ENCODE measurements at places on chromosomes 5 and 9. TPM values are rescaled to one million over a fixed set of nuclear protein-coding genes. Genes with fewer than 3 reads are reported as not detected.

FAM81B gene
- not detected for total RNA-seq

- DNase-seq = no peak
Observed at GRCh38 chr5:6396836-6397535, 18.6 kb upstream of the MED10 start.

GRCh38 chr5:98927989-98928872, 576 bp downstream of the CHD1 start:
- DNase-seq = no peak

- DNase-seq = no peak
Observed at GRCh38 chr9:134240361-134240760, 76.0 kb upstream of the RNU6ATAC start.

RGMB gene
- total RNA-seq = 0.35 TPM

- DNase-seq = no peak
Observed at GRCh38 chr5:180114304-180115003, 42.9 kb upstream of the RNF130 start.

- no peak for DNase-seq
Observed at GRCh38 chr9:71822456-71822855, 54.1 kb upstream of the CEMIP2 start.

GRCh38 chr5:165185716-165186115, 1680.3 kb downstream of the MAT2B start:
- DNase-seq = no peak

- no peak for DNase-seq
Observed at GRCh38 chr5:160385496-160385895, 14.4 kb downstream of the FAM200C start.

GRCh38 chr5:83426855-83427254, 44.7 kb upstream of the VCAN start:
- DNase-seq = no peak

GRCh38 chr5:64331597-64332277, 166.1 kb downstream of the RNF180 start:
- DNase-seq = no peak

PCDHB16 gene
- total RNA-seq = not detected

- DNase-seq = no peak
Observed at GRCh38 chr5:59575648-59576445, 317.7 kb downstream of the PDE4D start.

FBN2 gene
- 0.58 TPM for total RNA-seq

GRCh38 chr9:91842358-91843049, 107.5 kb downstream of the ROR2 start:
- no peak for DNase-seq

SPATA31A3 gene
- not detected for total RNA-seq

SVEP1 gene
- total RNA-seq = not detected
